ENCODE measurements at places on chromosomes 13 and 19.

- no peak for DNase-seq
These were observed 486 bp downstream of the ZNF808 start for GRCh38 chr19:52527956-52528351.

DNA sequence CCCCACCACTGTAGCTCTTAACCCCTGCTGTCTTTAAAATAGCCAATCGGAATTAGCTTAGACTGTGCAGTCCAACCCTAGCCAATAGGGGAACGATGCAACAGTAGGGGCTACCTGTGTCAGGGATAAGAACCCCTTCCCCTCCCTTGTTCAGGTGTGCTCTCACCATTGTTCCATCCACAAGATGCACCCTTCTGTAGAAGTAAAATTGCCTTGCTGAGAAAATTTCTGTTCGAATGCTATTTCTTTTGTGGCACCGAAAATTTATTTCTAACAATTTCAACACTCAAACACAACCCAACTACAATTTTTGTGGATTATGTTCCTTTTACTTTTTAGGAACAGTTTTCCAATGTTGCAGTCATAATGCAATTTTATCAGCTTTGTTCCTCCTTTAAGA, 3.6 kb upstream of the ZNF583 start:
- DNase-seq, result no peak

GRCh38 chr19:42224940-42225717, 5.0 kb downstream of the ZNF526 start:
- no peak for DNase-seq

GRCh38 chr13:47508527-47509228, 492.4 kb downstream of the SUCLA2 start:
- no peak for DNase-seq

GRCh38 chr13:52868190-52868589, 19.8 kb upstream of the PCDH8 start:
- no peak for DNase-seq

DNA sequence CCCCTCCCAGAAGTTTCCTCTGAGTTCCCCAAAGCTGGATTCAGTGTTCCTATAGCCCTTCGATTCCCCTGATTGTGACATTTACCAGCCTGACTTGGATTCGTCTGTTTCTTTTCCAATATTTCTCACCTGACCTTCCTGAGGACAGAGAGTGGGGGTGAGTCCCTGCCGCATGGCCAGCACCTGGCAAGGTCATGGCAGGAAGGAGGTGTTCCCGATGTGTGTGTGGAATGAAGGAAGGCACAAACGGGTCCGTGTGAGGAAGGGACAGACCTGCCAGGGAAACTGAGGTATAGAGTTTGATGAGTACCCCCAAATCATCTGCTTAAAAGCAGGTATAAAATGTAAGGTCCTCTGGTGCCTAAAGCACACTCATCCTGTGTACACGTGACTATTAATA, 3.3 kb downstream of the COL4A1 start:
- no peak for DNase-seq

GRCh38 chr13:44921931-44922758, 67.1 kb downstream of the NUFIP1 start:
- DNase-seq, result peak; percentile 98

DNA sequence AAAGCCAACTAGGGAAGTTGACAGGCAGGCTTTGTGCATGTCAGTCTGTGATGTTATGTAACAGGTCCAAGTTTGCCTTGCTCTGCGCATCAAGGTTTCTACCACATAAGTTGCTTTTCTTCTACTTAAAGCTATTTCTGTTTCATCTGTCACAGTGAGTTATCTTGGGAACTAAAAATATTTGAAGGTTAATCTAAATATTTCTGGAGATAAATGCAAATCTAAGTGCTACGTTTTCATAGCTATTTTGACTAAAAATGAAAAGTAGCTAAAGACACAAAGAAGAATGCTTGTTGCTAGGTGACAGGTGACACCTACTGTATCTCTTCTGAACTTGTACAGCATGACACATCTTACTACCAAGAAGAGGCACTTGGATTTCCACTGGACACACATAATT, 135.6 kb downstream of the KLF12 start:
- DNase-seq, result no peak

- no peak for DNase-seq
These were observed 117.1 kb upstream of the TSC22D1 start for GRCh38 chr13:44693156-44693764.

DNA sequence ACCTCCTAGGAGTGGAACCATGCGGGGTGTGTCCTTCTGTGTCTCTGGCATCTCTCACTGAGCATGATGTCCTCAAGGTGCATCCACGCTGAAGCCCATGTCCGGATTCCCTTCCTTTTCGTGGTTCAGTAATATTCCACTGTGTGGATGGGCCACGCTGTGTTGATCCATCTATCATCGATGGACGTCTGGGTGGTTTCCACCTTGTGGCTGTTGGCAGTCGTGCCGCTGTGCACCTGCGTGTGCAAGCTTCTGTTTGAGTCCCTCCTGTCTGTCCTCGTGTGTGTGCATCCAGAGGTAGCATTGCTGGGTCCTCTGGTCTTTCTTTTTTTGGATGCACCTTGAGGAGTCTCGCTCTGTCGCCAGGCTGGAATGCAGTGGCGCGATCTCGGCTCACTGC, 11.2 kb upstream of the GNA15 start:
- no peak for DNase-seq

GRCh38 chr19:45882652-45883585, 3.0 kb downstream of the IRF2BP1 start:
- DNase-seq, result peak; percentile 41

- DNase-seq, result peak; percentile 85
These were observed 50.5 kb downstream of the COLGALT1 start for GRCh38 chr19:17605761-17606589.

- peak; percentile 63 for DNase-seq
These were observed 11.0 kb downstream of the FUZ start for GRCh38 chr19:49801966-49802661.

DNA sequence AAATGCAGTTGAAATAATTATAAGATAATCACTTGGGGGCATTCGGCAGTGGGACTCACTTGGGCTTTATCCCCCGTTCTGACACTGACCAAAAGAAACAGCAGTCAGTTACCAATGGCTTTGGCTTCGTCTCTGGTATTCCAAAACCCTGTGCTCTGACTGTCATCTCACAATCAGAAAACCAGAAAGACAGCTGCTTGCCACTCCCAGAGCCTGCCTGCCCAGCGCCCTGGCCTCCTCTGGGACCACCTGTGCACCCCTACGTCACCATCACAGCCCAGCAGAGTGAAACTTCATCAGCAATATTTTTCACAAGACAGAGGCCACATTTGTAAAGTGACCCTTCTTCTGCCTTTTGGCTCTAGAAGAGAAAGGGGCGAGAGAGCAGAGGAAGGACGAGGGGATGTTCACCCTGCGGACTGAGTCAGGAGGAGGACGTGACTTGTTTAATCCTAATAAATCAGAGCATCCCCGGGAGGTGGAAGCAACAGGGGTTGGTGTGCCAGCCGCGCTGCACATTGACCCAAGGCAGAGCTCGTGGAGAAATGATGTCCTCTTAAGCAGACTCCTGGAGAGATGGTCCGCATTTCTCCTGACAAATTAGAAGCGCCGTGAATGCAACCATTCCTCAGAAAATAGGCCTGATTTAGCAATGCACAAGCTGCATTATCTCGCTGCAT, 397.8 kb upstream of the ZNF507 start:
- DNase-seq, result no peak

DNA sequence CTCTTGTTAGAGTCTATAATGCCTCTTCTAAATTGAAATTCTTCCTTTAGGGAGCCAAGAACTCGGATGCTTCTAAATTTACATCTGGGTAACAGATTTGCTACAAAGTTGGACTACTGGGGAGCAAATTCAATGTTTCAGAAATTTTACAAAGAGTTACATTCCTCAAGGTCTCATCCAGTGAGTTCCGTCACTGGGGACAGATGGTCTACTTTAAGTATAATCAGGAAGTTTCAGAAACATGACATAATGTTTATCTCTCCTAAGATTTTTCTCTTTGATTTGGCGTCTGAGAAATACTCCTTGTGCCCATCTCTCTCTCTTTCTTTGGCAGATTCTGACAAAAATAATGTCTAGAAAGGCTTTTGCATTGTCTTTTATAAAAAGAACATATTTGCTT, 81.5 kb upstream of the MBNL2 start:
- DNase-seq, result no peak

GRCh38 chr13:106155411-106155810, 380.1 kb downstream of the EFNB2 start:
- peak; percentile 63 for DNase-seq

DNA sequence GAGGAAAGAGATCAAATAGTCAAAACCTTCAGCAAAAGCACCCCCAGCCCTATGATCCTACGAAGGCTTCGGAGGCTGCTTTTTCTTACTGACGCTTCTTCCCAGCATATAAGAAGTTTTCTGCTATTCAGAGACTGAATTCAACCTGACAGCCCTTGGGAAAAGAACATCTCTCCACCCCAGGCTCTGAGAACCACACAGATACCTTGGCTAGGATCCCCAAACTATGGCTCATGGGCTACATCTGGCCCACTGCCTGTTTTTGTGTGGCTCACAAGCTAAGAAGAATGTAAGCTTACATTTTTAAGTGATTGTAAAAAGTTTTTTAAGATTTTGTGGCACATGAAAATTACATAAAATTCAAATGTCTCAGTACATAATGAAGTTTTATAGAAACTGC, 3.0 kb downstream of the SLC15A1 start:
- DNase-seq, result peak; percentile 20

- no peak for DNase-seq
These were observed 9.9 kb upstream of the C5AR2 start for GRCh38 chr19:47322058-47322457.

DNA sequence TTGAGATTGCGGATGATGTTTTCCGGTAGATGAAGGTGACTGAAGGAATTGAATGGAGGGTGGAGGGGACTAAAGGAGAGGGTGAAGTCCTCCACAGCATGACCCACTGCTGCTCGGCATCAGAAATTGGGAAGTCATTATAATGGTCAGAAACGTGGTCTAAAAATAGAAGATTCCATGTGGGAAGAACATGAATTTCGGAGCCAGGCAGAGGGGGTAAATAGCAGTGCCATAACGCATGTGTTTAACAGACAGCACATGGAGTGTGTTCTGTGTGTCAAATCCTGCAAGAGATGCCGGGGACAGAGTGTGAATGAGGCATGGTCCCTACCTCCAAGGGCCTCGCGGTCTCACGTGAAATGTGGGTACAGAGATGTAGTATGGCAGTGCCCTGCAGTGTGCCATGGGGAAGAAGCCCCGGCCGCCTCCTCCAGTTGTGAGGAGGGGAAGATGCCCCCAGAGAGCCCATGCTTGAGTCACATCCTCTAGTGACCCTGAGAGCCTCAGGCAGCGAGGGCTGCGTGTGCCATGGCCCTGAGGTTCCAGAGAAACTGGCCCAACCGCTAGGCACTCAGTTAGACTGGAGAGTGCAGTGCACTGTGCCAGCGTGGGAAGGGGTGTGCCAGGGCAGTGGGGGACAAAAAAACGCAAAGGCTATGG, 106.1 kb downstream of the COL4A2 start:
- no peak for DNase-seq

- no peak for DNase-seq
These were observed 1070.6 kb downstream of the PCDH9 start for GRCh38 chr13:66159511-66159910.

GRCh38 chr13:43095771-43096719, 72.7 kb downstream of the DNAJC15 start:
- DNase-seq, result no peak

DNA sequence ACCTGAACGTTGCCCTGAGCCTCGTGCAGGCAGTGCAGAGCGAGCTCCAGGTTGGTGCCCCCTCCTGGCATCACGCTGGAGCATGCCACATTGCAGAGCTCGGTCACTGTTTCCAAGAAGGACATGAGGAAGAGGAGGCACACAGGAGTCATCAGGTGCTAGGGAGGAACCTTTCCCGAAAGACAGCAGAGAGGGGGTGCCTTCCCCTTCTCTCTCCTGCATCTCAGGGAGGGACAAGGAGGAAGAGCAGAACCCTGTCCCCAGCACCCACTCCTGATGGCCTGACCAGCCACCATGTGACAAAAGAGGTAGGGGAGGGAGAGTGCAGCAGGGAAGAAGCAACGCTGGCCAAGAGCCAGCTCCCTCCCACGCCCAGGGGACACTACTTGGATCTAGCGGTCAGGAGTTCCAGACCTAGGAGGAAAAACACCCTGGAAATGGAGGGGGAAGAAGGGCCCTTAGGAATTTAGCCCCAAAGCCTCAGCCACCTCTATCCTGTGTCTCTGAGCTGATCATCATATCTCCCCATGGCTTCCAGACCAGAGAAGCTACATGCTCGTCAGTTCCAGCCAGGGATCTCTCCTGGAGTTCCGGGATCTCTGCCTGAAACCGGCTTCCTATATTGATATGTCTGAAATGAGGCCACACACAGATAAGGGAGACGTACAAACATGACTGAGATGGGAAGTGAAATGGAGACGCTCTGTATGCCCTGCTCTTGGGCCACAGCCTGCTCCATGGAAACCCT, 17.0 kb upstream of the NAPA start:
- DNase-seq, result no peak

DNA sequence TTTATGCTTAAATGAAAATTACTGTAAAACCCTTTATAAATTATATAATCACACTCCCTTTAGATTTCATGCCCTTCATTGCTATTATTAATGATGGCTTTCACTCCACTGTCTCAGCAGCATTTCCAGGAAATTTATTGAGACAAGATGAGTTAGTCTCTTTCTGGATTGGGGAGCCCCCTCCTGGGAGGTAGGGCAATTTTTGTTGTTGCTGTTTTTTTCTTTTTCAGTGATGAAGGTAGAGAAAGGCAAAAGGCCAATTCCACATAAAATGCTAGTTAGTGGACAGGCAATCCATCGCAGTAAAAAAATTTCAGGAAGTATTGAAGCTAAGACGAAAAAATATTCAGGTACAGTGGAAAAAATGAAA, 80.2 kb downstream of the TEX26 start:
- no peak for DNase-seq

- DNase-seq, result no peak
These were observed 79.5 kb downstream of the KCNRG start for GRCh38 chr13:50094615-50095293.

- no peak for DNase-seq
These were observed 3.8 kb downstream of the MZF1 start for GRCh38 chr19:58569191-58569942.

DNA sequence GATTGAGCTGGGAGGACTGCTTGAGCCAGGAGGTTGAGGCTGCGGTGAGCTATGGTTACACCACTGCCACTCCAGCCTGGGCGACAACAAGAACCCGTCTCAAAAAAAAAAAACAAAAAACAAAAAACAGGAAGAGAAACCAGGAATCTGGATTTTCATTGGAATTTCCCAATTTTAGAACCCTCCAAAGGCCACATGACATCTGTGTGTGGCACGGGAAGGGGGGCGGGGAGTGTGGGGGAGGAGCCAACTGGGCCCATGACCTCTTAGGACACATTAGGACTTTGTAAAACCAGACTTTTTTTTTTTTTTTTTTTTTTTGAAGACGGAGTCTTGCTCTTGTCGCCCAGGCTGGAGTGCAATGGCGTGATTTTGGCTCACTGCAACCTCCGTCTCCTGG, 21.2 kb upstream of the MYDGF start:
- DNase-seq, result no peak

Measured in NCI-H226 (cell line).